Bronchial epithelial cell (primary cell): ENCODE measurements at places on chromosomes 1 and 21. TPM values are rescaled to one million over a fixed set of nuclear protein-coding genes. Genes with fewer than 3 reads are reported as not detected.

The KRTAP19-3 gene
- total RNA-seq, result not detected in 2 replicates

The SPRR2A gene
- total RNA-seq, result 1.3 and 3.8 TPM in 2 replicates

The MAD2L2 gene
- 41.6 and 44.5 TPM in 2 replicates for total RNA-seq

The LRRC53 gene
- total RNA-seq, result not detected in 2 replicates

The HTR6 gene
- total RNA-seq, result not detected in 2 replicates

The XKR8 gene
- 2.4 and 3.2 TPM in 2 replicates for total RNA-seq

The G0S2 gene
- total RNA-seq, result 301 and 418 TPM in 2 replicates

The KLF17 gene
- not detected in 2 replicates for total RNA-seq

The SEC16B gene
- 0.26 TPM in 2 replicates for total RNA-seq

The TMEM61 gene
- total RNA-seq, result 2.9 and 4.2 TPM in 2 replicates

The FAM89A gene
- 8.6 and 10.8 TPM in 2 replicates for total RNA-seq

The HP1BP3 gene
- total RNA-seq, result 102 and 131 TPM in 2 replicates

The DNASE2B gene
- not detected in 2 replicates for total RNA-seq

The ERO1B gene
- total RNA-seq, result 2.9 and 5.0 TPM in 2 replicates

The ERICH3 gene
- total RNA-seq, result not detected in 2 replicates

The INAVA gene
- total RNA-seq, result 28.7 and 39.7 TPM in 2 replicates

The VPS13D gene
- 25.8 and 34.9 TPM in 2 replicates for total RNA-seq

The LCE1D gene
- not detected in 2 replicates for total RNA-seq

The MYCL gene
- 5.5 and 7.9 TPM in 2 replicates for total RNA-seq

The WNT2B gene
- total RNA-seq, result 0.53 and 1.9 TPM in 2 replicates

The CD247 gene
- total RNA-seq, result not detected in 2 replicates

The E2F2 gene
- under 0.01 and 0.38 TPM in 2 replicates for total RNA-seq

The PADI3 gene
- total RNA-seq, result 0.26 and 0.38 TPM in 2 replicates

The FMOD gene
- total RNA-seq, result 0.26 TPM in 1 of 2 replicates, not detected in the other

The PCNT gene
- total RNA-seq, result 11.1 and 11.3 TPM in 2 replicates

The TPTE gene
- not detected in 2 replicates for total RNA-seq
